Putamen (tissue), 1 donor: ENCODE measurements at places on chromosomes 1 and 21.

- DNase-seq = no peak
These were observed 21.7 kb upstream of the LAMC2 start for GRCh38 chr1:183164340-183164739.

- DNase-seq = no peak
These were observed 38.7 kb downstream of the CHAF1B start for GRCh38 chr21:36423771-36424433.

DNA sequence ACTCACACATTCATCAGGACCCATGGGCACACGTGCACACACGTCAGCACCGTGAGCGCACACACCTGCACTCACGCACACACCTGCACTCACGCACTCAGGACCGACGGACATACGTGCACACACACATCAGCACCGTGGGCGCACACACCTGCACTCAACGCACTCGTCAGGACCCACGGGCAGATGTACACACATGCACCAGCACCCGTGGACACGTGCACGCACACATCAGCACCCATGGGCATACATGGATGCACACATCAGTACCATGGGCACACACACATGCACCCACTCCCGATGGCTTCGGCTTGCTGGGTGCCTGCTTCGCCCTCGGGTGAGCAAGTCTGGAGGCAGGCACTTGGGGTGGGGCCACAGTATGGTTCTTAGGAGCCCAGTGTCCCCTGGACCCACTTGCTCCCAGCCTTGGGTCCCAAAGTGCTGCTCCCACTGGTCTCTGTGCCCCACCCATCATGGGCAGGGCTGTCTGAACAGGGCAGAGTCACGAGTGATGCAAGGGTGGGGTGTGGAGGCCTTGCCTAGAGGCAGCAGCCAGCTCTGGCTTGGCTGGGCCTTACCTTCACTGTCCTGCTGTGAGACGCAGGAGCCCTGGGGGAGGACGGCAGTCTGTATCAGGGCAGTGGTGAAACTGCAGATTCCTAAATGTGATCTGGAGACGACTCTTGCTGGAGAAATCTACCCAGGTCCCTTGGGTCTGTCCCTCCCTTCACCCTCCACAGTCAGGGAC is 49.8 kb downstream of the SKI start:
- no peak for DNase-seq

GRCh38 chr1:50348449-50349241 is 74.6 kb downstream of the DMRTA2 start:
- peak; percentile 52 for DNase-seq

- no peak for DNase-seq
These were observed 16.3 kb downstream of the SPATA46 start for GRCh38 chr1:162360237-162360873.

DNA sequence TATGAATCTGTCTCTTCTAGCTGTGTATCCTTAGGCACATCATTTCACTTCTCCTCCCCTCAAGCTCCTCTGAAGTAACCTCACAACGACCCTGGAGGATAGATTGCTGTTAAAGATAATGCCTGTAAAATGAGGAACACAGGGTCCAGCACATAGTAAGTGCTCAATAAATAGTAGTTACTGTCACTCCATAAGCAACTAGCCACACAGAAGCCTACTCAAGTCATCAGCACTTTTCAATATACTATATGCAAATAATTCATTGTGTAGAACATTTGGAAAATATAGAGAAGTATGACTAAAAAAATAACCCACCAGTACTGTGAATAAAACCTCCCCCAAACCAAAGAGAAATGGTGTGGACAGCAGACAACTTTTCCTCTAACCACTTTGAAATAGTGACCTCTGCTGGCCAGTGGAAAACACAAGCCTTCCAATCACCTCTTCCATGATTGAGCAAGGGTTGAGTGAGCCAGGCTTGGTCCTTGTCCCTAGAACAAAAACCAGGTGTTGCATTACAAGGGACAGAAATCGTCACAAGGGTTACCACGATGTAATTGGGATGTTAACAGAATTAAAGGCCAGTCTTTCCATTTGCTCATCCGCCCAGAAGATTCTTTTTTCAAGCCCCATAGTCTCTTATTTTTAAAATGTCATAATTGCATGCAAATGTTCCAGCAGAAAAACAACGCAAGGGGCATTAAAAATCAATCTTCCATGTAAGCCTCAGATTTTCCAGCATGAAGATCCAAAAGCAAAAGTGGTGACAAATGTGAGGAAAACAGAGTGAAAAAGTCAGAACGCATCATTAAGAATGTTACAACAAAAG is 15.7 kb upstream of the GLIS1 start:
- DNase-seq = no peak

DNA sequence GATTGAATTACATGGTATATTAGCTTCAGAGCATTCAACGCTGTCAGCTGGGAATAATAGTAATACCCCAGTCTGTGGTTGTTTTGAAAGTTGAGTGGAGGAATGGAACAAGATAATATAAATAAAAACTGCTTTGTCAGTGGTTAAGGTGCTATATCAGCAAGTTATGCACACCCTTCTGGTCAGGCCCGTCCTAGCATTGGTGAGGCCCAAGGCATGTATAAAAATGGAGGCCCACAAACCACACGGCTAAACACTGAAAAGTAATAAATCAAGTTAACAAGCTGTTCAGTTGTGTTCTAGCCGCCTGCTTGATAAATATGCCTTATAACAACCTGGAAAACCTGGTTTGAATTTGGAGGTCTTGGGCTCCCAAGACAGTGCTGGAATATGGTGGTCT is 77.4 kb downstream of the PSMG1 start:
- DNase-seq = no peak

- no peak for DNase-seq
These were observed 53.8 kb upstream of the ATP1B1 start for GRCh38 chr1:169052727-169053126.

- DNase-seq = peak; percentile 13
These were observed 1030.9 kb downstream of the AMY1C start for GRCh38 chr1:104780470-104781078.

- no peak for DNase-seq
These were observed 126.7 kb downstream of the NR5A2 start for GRCh38 chr1:200154069-200154767.

GRCh38 chr1:245433561-245433960 is 278.8 kb downstream of the KIF26B start:
- DNase-seq = no peak

- no peak for DNase-seq
These were observed 2.4 kb downstream of the ALX3 start for GRCh38 chr1:110067893-110068645.

- DNase-seq = no peak
These were observed 78.0 kb upstream of the HSD17B7 start for GRCh38 chr1:162712317-162713029.

- no peak for DNase-seq
These were observed 691.3 kb upstream of the CXADR start for GRCh38 chr21:16821588-16821987.

DNA sequence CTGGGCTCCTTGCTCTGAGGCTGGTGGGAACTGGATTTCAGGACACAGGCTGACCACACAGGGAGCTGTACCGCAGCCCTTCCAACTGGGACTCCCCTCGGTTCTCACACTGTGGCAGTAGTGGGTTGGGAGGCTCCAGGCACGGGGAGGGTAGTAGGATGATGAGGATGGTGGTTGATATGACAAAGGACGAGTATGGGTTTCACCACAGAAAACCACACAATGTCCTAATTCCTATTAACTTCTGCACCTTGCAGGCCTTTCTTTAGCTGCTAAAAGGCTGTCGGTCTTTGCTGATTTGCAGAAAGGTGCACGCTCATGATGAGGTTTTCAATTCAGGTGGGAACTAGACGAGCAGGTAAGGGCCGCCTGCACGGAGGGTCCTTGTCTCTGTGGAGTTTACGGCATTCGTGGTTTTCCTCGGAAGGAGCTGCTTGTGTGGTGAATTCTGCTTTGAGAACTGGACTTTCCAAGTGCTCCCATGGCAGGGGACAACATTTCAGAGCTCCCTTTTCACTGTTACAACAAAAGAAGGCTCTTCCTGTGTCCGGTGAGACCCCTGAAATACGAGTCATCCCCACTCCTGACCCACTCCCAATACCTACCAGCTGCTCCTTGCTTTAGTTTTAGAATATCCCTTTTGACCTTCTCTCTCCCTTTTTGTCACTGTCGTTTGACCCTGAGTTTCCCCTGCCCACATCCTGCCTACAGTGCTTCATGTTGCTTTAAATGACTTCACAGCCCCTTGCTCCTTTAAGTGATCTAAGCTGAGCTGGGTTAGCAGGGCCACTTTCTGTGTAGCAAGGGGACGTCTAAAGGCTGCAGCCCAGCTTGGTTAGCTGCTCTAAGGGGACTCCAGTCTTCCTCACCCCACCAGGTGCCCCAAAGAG is 125.1 kb downstream of the MRPS6 start:
- no peak for DNase-seq

GRCh38 chr1:161111117-161111516 is 6.7 kb downstream of the PFDN2 start:
- no peak for DNase-seq

- DNase-seq = no peak
These were observed 40.4 kb downstream of the GATAD2B start for GRCh38 chr1:153882296-153882912.

DNA sequence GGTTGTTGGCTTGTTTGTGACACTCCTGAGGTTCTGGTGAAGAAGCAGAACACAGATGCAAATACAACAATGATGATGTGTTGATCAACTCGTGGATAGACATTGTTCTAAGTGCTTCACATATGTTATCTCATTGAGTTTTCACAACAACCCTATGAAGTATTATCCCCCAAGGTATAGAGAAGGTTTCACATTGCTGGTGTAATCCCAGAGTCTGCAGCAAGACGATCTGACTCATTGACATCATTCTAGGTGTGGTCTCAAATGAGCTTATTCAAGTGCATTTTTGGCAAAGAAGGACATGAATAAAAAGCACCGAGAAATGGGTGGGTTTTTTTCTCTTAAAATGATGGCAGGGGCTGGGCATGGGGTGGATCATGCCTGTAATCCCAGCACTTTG is 64.1 kb upstream of the SCAF4 start:
- DNase-seq = no peak

GRCh38 chr1:184878002-184878401 is 96.3 kb downstream of the NIBAN1 start:
- DNase-seq = no peak

GRCh38 chr1:197441999-197442414 is 174.0 kb downstream of the CRB1 start:
- DNase-seq = no peak

GRCh38 chr1:149849947-149850360 is 49.4 kb upstream of the BOLA1 start:
- DNase-seq = no peak

GRCh38 chr1:248871837-248872401 is 13.0 kb upstream of the ZNF692 start:
- no peak for DNase-seq

- DNase-seq = no peak
These were observed 1180.3 kb upstream of the B3GALT2 start for GRCh38 chr1:194366705-194367104.

DNA sequence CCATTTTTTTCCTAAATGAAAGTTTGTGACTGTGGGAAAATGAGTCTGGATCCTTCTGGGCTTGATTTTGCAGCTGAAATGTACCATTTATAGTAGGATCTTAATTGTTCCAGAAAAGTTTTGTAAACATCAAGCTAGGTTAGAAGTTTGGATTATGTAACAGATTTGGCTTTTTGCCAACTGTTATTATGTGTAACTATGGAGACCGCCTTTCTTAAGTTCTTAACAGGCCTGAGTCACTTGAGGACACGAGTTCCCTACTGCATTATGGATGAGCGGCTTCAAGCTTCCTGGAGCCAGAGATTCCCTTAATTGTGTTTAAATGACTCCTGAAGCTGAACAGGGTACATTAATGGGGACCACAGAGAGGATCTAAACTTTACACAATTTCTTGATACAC is 22.2 kb downstream of the SLC25A33 start:
- peak; percentile 79 for DNase-seq

- DNase-seq = no peak
These were observed 6.6 kb upstream of the PDE9A start for GRCh38 chr21:42646836-42647235.

GRCh38 chr1:173488001-173488400 is 10.9 kb downstream of the PRDX6 start:
- DNase-seq = no peak

- DNase-seq = no peak
These were observed 7.2 kb downstream of the ATP1B1 start for GRCh38 chr1:169113613-169114119.
